ENCODE measurements at places on chromosomes 2 and 18. TPM values are rescaled to one million over a fixed set of nuclear protein-coding genes. Genes with fewer than 3 reads are reported as not detected.
A peak's percentile ranks its signal among the peaks of the same experiment; 100 is the strongest.

- no peaks in the 10 kb centered on the region for H3K4me1 ChIP-seq
- no peak overlapping the region for H3K27ac ChIP-seq
- H3K27me3 ChIP-seq: no peaks in the 10 kb centered on the region
- no peaks in the 10 kb centered on the region for H3K36me3 ChIP-seq
- DNase-seq: no peak
- H3K4me3 ChIP-seq: no peak overlapping the region
These were observed 26.8 kb upstream of the DCC start for GRCh38 chr18:52313213-52313612.

DHX57 gene
- total RNA-seq: 11.6 TPM

MYL1 gene
- total RNA-seq: 3,016 TPM

GRCh38 chr2:67323209-67323991, 73.7 kb upstream of the ETAA1 start:
- no peaks in the 10 kb centered on the region for H3K4me1 ChIP-seq
- no peak overlapping the region for H3K27ac ChIP-seq
- no peak overlapping the region for H3K4me3 ChIP-seq
- no peak for DNase-seq
- H3K36me3 ChIP-seq: no peaks in the 10 kb centered on the region
- no peaks in the 10 kb centered on the region for H3K27me3 ChIP-seq

ALK gene
- total RNA-seq: not detected

CYP27C1 gene
- total RNA-seq: not detected

DNA sequence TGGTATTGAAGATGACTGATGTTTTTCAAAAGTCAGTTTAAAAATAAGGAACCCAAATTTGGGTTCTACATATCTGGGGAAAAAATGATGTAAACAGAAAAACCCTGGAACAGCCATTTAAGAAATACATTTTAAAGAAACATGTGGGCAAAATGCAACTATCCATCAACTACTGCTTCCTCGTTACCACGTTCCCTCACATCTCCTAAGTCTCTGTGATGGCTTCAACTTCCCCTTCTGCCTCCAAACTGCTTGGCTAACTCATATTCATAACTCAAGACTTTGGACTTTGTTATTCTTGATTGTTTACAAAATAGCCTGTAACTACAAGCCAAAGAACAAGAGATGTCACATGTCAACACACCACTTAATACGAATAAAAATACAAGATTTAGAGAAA, 116.3 kb downstream of the DYM start:
- H3K27ac ChIP-seq: no peak overlapping the region
- H3K27me3 ChIP-seq: no peaks in the 10 kb centered on the region
- H3K4me3 ChIP-seq: no peak overlapping the region
- DNase-seq: no peak
- H3K4me1 ChIP-seq: peaks cover 2% of the 10 kb centered on the region

GRCh38 chr2:159879051-159879604, 81.1 kb upstream of the CD302 start:
- no peak overlapping the region for H3K27ac ChIP-seq
- no peaks in the 10 kb centered on the region for H3K36me3 ChIP-seq
- no peak overlapping the region for H3K4me3 ChIP-seq
- DNase-seq: no peak

GRCh38 chr2:172340394-172340793, 87.0 kb upstream of the ITGA6 start:
- peak overlapping the region; percentile 68 for H3K27ac ChIP-seq
- no peaks in the 10 kb centered on the region for H3K27me3 ChIP-seq
- H3K36me3 ChIP-seq: no peaks in the 10 kb centered on the region
- H3K4me3 ChIP-seq: no peak overlapping the region
- H3K4me1 ChIP-seq: peaks cover 19% of the 10 kb centered on the region
- DNase-seq: no peak

DNA sequence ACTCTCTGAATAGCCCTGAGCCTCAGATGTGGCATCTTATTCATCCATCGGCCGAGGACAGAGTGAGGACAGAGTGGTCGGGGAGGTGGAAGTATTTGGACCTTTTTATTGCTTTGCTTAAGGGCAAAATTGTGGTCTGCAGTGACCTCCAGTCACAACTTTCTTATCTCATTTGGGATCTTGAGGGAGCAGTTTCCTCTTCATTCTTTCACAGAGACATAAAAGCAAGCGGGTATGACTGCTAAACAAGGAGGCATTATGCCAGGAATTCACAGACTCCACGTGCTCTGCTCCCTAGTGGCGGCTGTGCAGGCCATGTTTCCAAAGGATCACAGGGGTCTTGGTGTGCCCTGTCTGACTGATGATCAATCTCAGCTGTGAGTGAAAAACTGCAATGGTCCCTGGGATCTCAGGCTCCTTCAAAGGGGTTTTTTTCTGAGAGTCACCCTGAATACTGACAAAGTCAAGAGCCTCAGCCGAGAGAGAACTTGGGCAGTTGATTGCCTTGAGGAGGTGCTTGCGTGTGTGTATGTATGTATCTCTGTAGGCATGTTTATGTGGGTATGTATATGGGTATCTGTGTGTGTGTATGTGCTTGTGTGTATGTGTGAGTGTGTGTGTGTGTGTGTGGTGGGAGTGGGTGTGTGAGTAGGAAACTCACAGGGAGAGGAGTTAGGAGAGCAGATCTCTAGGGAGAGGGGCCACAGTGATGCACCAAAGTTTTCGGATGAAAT, 47.7 kb downstream of the RAPGEF4 start:
- no peak overlapping the region for H3K27ac ChIP-seq
- no peaks in the 10 kb centered on the region for H3K27me3 ChIP-seq
- DNase-seq: no peak
- H3K4me3 ChIP-seq: no peak overlapping the region

DNA sequence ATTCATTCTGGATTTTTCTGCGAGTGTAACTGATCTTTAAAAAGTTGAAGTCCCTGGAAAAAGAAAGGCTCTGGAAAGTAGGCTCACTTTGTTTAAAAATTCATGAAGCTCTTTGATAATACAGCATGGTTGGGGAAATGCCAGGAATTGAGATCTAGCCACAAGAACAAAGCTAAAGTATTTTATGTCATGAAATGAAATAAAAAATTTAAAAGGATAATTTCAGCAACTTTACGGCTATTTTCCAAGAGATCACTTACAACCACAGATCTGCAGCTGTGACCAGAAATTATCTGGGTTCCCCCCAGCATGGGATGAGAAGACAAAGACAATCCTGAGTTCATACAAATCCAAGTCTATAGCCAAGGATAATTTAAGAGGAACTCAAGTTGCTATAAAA, 25.3 kb upstream of the RFX8 start:
- no peak overlapping the region for H3K4me3 ChIP-seq
- H3K27me3 ChIP-seq: no peaks in the 10 kb centered on the region
- H3K36me3 ChIP-seq: no peaks in the 10 kb centered on the region
- H3K4me1 ChIP-seq: peaks cover 23% of the 10 kb centered on the region

GLI2 gene
- total RNA-seq: 0.31 TPM

- H3K27ac ChIP-seq: no peak overlapping the region
- H3K36me3 ChIP-seq: no peaks in the 10 kb centered on the region
- H3K4me1 ChIP-seq: peaks cover 25% of the 10 kb centered on the region
- DNase-seq: no peak
These were observed 141.5 kb downstream of the WDSUB1 start for GRCh38 chr2:159144776-159145614.

ANKAR gene
- 3.4 TPM for total RNA-seq

DNA sequence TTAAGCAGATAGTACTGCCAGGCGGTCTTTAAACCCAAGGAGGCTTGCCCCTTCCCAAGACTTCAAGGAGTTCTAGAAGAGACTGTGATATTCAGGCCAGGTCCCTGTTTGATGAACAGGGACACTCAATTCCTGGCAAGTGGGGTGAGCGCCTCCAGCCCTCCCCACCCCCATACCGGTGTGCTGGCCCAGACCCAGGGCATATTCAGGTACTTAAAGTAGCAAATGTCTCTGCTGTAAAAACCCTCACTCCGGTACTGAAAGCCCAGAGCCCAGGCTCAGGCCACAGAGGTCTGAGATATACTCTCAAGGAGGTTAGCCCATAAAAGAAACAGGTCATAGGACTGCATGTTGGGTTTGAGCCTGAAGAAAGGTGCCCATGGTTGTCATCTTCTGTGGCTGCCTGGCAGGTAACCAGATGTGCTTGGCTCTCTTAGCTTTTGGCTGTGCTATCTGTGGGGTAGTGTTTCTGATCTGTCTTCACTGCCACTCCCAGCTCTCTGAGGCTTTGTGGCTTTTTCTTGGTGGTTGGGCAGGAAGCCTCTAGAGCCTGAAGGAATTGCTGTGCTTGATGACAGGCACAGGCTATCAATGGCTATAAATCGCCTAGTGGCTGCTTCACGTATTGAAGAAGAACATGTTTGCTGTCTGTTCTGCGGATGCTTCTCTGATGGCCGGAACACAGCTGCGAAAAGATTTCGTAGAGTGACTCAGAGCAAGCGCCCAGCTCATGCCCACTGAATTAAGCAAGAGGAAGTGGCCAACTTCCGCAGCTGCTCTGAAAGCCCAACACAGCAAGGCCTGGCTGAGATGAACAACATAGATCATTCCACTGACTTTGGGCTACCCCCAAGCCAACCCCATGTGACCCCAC, 63.3 kb upstream of the ALPP start:
- H3K36me3 ChIP-seq: no peaks in the 10 kb centered on the region
- no peaks in the 10 kb centered on the region for H3K27me3 ChIP-seq
- no peak overlapping the region for H3K4me3 ChIP-seq
- H3K4me1 ChIP-seq: peaks cover 33% of the 10 kb centered on the region
- peak; percentile 78 for DNase-seq
- H3K27ac ChIP-seq: peak overlapping the region; percentile 74

GRCh38 chr2:10721396-10722251, at the start of gene ATP6V1C2:
Gene ATP6V1C2 (plus strand): TSS chr2:10721630. CDS start chr2:10722850, 1,220 bp downstream.
- H3K27ac ChIP-seq: no peak within 1 kb of the TSS
- H3K27me3 ChIP-seq: peaks cover 53% of the 10 kb centered on the region
- peaks cover 11% of the 10 kb centered on the region for H3K4me1 ChIP-seq
- no peaks in the 10 kb centered on the region for H3K36me3 ChIP-seq
- no peak for DNase-seq

GRCh38 chr2:112805542-112805941, 21.2 kb upstream of the IL1A start:
- H3K4me3 ChIP-seq: no peak overlapping the region
- H3K27me3 ChIP-seq: no peaks in the 10 kb centered on the region
- no peaks in the 10 kb centered on the region for H3K4me1 ChIP-seq
- no peaks in the 10 kb centered on the region for H3K36me3 ChIP-seq
- no peak overlapping the region for H3K27ac ChIP-seq

DNA sequence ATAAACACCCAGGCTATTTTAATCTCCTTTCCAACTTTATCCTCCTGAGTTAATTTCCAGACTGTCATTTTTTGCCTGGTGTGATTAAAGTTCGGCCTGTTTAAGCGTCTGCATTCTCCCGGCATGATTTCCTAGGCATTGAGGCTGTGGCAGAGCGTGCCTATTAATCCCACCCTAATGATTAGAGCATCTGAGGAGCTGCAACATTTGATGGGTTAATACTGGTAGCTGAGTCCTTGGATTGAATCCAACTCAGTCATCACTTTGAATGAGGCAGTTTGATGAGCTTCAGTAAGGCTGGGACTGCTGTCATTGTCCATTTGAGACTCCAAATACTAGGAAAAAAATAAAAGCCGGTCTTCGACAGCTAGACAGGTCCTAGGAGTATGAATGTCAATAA, 882.5 kb downstream of the SLC4A3 start:
- H3K4me3 ChIP-seq: no peak overlapping the region
- H3K27ac ChIP-seq: no peak overlapping the region
- no peak for DNase-seq
- no peaks in the 10 kb centered on the region for H3K4me1 ChIP-seq
- H3K36me3 ChIP-seq: no peaks in the 10 kb centered on the region

DNA sequence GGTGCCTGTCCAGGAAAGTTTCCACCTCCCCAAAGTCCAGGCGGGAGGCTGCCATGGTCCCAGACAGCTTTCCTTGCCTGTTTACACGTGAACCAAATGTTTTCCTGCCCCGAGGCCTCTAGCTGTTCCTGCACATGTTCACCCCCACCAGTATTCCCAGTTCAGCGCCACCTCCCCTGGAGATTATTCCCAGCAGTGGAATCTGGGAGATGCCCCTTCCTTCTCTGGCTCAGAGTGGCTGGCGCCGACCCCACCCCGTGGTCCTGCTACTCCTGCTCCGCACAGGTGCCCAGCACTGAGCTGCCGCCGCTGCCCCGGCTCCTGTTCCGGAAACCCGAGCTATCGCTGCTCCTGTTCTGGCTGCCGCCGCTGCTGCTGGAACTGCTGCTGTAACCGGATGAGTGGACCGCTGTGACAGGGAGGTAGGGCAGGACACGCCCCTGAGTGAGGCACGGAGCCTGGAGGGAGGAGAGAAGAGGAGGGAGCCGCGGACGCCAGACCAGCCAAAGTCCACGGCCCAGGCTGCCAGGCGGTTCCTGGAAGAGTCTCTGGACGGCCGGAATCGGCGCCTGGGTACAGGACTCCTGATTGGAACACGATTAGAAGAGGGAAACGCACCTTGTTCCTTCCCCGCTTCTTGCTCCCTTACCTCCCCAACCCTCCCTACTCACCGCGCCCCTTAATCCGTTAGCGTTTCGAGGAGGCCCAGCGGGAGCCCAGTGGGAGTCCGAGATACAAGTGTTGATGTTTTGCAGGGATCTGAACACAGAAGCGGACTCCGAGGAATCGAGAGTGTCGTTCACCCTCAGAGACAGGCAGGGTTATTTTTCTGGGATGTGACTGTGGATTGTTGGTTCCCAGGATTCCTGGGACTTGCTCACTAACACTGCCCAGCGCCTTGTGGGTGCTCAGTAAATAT, at the start of gene PDE11A:
Gene PDE11A, minus strand, starts transcription at position 395 of the 919 bp plus-strand sequence. Its CDS starts 340 bp downstream, at position 55.
- DNase-seq: peak; percentile 88
- H3K36me3 ChIP-seq: no peaks in the 10 kb centered on the region
- peaks cover 12% of the 10 kb centered on the region for H3K4me1 ChIP-seq
- H3K27ac ChIP-seq: peak within 1 kb of the TSS; percentile 44
- peak within 1 kb of the TSS; percentile 49 for H3K4me3 ChIP-seq
- no peaks in the 10 kb centered on the region for H3K27me3 ChIP-seq

DNA sequence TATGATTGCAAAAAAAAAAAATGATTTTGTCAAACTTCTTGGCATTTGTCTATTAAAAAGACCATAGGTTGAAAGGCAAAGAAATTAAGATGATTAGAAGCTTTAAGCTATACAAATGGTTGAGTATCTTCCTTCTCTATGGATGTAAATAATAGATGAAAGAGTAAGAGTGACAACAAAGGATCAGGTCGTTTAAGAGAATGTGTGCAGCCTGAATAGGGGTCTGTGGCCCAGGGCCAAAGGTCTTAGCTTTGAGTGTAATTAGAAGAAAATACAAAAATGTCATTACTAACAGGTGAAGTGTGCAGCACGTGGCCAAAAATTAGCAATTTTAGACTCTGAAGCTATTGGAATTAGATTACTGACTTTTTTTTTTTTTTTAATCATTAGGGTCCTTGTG, 122.4 kb downstream of the GREB1L start:
- H3K36me3 ChIP-seq: no peaks in the 10 kb centered on the region
- no peaks in the 10 kb centered on the region for H3K27me3 ChIP-seq
- H3K4me1 ChIP-seq: peaks cover 11% of the 10 kb centered on the region
- no peak overlapping the region for H3K27ac ChIP-seq

DSG4 gene
- total RNA-seq: not detected
